ENCODE measurements at places on chromosomes 4 and X.

DNA sequence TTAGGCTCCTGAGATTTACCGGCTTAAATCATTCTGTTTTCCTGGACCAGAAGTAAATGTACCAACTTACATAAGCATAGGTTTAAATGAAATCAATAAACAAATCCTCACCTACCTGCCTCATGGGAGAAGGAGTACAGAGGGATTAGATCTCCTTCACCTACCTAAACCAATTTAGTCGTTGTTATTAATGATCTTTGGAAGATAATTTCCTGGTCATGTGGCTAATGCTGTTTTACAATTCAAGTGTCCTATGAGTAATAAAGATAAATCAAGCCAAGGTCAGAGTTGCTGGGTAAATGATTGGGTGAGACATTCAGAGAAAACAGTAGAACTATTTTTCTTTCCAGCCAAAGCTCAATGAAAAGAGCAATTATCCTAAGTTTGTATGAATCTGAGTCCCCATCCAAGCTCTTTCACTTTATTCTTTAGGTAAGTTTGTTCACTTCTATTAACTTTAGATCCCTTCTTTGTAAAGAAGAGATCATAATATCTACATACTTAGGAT, 423.0 kb upstream of the FAM241A start:
- no peak for DNase-seq

- DNase-seq, result no peak
These were observed 67.9 kb downstream of the CHRNA9 start for GRCh38 chr4:40403081-40403480.

DNA sequence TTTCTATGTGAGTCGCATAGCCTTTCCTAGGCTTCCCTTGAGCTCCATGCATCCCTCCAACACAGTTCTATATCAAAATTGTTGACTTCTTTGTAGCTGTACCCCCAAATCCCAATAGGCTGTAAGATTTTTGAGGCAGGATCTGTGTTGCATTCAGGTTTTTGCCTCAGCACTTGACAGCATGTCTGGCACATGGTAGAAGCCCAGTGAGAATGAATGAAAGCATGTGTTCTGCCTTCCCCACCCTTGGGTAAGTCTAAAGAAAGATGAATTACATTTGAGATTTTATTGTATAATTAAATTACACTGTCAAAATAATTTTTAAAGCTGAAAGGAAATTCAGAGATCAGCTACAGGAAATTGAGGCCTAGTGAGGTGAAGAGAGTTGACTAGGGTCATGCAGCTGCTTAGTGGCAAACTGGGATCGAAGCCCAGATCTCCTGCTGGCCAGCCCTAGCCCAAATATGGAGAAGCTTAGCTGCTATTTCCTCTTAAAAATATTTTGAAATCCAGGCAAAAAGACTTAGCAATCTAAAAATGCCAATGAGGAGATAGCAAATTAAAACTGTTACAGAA, 122.5 kb downstream of the SPATA18 start:
- DNase-seq, result no peak

DNA sequence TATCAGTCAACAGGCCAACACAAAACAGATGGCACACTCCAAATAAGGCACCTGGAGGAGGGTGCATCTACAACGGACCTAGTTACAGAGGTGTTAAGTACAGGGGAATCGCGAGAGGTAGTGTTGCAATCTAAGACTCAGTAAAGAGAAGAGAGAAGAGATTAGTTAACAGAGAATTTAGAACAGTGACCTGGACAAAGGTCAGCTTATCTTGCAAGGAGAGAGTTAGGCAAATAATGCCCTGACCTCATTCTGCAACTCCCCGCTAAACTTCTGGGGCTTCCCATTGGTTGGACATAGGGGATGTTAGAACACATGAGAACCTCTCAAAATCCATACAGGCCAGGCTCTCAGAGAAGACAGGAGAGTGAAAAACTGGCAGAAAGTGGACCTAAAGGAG, 289.4 kb upstream of the GK2 start:
- no peak for DNase-seq

GRCh38 chr4:57037982-57038604, 59.4 kb downstream of the POLR2B start:
- no peak for DNase-seq

GRCh38 chr4:123444290-123444731, 47.7 kb downstream of the SPRY1 start:
- DNase-seq, result no peak

DNA sequence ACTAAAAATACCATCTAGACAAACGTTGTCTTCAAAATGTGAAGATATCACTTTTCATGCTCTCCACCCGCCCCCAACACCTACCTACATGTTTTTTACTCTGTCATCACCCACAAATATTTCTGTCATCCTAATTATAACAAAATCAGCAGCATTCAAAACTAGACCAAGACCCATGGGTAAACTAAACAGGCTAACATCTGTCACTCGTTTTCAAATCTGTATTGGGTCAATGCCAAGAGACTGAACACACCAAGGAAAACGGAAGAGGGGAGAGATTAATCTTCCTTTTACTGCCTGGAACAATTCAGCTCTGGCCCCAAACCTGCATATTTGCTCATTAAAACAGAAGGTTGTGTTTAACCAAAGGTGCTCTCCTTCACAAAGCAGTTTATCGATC, 17.5 kb downstream of the FAM184B start:
- DNase-seq, result no peak

DNA sequence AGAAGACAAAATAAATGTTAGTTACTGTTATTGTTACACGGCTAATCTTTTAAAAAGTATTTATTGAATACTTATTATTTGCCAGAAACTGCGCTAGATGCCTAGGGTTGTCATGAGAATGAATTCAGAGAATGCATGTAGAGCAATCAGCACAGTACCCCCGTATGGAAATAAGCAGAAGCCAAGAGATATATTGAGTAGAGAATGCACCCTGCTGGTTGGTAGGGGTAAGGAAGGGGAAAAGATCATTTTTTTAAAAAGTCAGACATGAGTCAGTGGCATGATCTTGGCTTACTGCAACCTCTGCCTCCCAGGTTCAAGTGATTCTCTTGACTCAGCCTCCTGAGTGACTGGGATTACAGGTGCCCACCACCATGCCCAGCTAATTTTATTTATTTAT, 13.1 kb upstream of the DRP2 start:
- no peak for DNase-seq

DNA sequence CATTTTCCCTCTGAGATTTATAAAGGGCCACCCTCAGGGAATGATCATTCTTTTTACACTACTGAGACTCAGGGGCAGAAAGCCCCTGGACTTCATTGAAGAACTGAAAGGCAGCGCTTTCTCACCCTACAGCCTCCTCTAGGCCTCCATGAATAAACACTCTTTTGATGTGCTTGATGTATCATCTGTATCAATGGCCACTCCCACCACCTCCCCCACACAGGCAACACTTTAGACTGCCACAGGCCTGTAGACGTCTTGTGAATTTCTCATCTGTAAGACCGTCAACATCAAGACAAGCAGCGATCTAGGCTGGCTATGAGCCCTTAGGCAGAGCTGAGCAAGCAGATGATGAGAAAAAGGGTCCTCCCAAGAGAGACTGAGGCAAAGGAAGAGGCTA, 123.2 kb downstream of the HUWE1 start:
- no peak for DNase-seq

DNA sequence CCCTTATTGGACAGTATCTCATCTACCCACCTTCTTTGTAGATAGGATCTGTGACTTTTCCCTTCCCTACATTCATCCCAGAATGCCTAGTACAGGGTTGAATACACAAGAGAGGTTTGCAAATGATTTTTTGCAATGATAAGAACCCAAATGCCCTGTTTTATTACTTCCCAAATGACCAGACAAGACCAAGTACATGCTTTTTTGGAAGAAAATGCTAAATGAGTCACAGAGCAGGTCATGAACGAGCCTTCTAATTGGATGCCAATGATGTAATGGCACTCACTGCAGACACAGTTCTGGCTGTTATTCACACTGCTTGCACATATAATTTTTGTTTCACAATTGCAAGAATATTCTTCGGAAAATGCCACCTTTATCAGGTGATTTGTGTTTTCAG, 17.8 kb upstream of the GABRQ start:
- no peak for DNase-seq

GRCh38 chr4:52987392-52988056, 125.4 kb downstream of the RASL11B start:
- DNase-seq, result no peak

DNA sequence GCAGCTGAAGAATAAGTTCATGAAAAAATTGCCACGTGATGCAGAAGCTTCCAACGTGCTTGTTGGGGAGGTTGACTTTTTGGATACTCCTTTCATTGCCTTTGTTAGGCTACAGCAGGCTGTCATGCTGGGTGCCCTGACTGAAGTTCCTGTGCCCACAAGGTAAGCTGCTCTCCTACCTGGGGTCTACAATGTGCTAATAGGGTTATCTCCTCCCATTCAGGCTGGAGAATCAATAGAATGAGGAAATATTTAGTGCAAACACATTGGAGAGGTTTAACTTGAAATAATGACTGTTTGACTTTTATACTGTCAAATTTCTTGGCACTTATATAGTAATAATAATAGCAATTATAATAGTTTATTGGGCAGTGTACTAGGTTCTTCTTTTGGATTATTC, 101.8 kb downstream of the SLC4A4 start:
- DNase-seq, result no peak

DNA sequence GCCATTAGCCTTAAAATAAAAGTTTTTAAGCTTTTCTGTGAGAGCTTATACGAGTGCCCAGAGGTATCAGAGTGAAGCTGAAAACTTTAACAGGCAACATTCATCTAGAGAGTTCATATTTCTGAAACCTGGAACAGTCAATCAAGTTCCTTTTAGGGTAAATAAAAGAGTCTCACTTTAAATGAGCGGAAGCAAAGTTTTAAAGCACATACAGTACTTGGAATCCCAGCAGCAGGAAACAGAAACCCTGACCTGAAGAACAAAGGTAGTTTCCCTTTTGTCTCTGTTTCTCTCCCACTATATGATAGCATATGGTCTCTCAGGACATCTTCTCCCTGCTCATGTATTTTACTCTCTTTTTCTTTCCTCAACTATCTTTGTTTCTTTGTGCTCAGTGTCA, 153.0 kb downstream of the ASB9 start:
- no peak for DNase-seq

All from activated CD4-positive, alpha-beta T cell treated with anti-CD3 and anti-CD28 coated beads, Interleukin-2, amount 50 U/mL, for 24 hours (primary cell).